ENCODE measurements at places on chromosomes 2 and 18.
A peak's percentile ranks its signal among the peaks of the same experiment; 100 is the strongest.

GRCh38 chr2:238104691-238105371, 4.7 kb downstream of the ESPNL start:
- peak; percentile 0 for DNase-seq
- no peak overlapping the region for H3K4me3 ChIP-seq
- H3K27ac ChIP-seq = no peak overlapping the region
- peaks cover 2% of the 10 kb centered on the region for H3K4me1 ChIP-seq
- no peaks in the 10 kb centered on the region for H3K27me3 ChIP-seq

GRCh38 chr2:152126664-152127063, 27.8 kb upstream of the CACNB4 start:
- H3K4me1 ChIP-seq = no peaks in the 10 kb centered on the region
- H3K4me3 ChIP-seq = no peak overlapping the region
- H3K27me3 ChIP-seq = no peaks in the 10 kb centered on the region
- peak; percentile 20 for DNase-seq
- no peak overlapping the region for H3K27ac ChIP-seq

GRCh38 chr2:146786396-146786795, 1058.4 kb upstream of the ACVR2A start:
- no peaks in the 10 kb centered on the region for H3K36me3 ChIP-seq
- DNase-seq = no peak
- H3K4me3 ChIP-seq = no peak overlapping the region
- H3K4me1 ChIP-seq = no peaks in the 10 kb centered on the region
- no peaks in the 10 kb centered on the region for H3K27me3 ChIP-seq

DNA sequence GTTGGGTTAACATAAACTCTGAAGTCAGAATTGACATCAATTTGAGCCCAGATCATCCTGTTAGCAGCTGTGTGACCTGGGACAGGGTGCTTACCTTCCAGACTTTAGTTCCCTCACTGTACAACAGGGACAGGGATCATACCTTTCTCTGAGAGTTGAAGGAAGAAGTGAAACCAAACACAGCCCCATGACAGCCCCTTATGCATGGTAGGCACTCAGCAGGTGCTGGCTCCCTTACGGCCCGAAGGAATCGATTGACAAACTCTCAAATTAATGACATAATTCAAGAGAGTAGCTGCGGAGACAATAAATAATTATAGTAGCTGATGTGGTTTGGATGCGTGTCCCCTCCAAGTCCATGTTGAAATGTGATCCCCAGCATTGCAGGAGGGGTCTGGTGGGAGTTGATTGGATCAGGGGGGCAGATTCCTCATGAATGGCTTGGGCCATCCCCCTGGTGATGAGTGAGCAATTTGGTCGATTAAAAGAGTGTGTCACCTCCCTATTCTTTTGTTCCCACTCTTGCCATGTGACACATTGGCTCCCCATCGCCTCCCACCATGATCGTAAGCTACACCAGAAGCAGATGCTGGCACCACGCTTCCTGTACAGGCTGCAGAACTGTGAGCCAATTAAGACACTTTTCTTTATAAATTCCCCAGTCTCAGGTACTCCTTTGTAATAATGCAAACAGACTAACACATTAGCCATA, 72.4 kb downstream of the ODC1 start:
- peaks cover 15% of the 10 kb centered on the region for H3K36me3 ChIP-seq
- peak; percentile 60 for DNase-seq
- peaks cover 76% of the 10 kb centered on the region for H3K4me1 ChIP-seq
- peak overlapping the region; percentile 52 for H3K27ac ChIP-seq
- H3K27me3 ChIP-seq = no peaks in the 10 kb centered on the region

GRCh38 chr2:190980630-190981209, 33.3 kb downstream of the STAT1 start:
- no peak for DNase-seq
- no peak overlapping the region for H3K4me3 ChIP-seq
- peaks cover 93% of the 10 kb centered on the region for H3K36me3 ChIP-seq
- H3K4me1 ChIP-seq = peaks cover 70% of the 10 kb centered on the region
- H3K27me3 ChIP-seq = no peaks in the 10 kb centered on the region

DNA sequence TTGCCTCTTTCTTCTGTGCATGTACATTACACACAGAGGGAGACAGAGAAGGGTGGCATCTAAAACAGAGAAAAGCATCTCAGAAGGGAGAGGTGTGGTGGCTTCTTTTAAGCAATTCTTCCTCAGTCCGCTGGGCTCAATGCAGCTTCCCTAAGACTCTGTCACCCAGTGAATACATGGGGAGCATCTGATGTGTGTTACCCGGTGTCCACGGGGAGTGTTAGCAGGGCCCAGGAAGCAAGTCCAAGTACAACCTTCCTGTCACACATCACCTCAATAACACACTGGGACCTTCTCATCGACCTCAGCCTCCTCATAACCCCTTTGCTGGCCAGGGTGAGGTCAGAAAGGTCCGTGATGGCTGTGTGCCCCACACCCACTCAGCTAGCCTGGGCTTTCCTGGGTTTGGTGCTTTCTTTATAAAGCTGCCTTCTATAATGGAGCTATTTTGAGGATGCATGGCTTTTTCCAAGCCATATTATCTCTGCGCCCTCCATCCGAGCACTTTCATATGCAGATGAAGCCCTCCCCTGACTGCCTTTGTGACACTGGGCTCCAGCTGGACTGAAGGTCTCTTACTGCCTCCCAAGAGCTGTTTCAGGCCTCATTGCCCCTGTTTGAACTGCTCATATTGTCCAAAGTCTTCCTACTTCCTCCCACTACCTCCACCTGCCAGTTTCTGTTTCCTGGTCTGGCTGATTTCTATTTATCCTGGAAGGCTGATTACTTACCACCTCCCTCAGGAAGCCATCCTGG, 21.4 kb downstream of the TNFRSF11A start:
- no peak for DNase-seq
- no peak overlapping the region for H3K27ac ChIP-seq
- H3K4me1 ChIP-seq = no peaks in the 10 kb centered on the region
- H3K4me3 ChIP-seq = no peak overlapping the region
- peaks cover 10% of the 10 kb centered on the region for H3K27me3 ChIP-seq

DNA sequence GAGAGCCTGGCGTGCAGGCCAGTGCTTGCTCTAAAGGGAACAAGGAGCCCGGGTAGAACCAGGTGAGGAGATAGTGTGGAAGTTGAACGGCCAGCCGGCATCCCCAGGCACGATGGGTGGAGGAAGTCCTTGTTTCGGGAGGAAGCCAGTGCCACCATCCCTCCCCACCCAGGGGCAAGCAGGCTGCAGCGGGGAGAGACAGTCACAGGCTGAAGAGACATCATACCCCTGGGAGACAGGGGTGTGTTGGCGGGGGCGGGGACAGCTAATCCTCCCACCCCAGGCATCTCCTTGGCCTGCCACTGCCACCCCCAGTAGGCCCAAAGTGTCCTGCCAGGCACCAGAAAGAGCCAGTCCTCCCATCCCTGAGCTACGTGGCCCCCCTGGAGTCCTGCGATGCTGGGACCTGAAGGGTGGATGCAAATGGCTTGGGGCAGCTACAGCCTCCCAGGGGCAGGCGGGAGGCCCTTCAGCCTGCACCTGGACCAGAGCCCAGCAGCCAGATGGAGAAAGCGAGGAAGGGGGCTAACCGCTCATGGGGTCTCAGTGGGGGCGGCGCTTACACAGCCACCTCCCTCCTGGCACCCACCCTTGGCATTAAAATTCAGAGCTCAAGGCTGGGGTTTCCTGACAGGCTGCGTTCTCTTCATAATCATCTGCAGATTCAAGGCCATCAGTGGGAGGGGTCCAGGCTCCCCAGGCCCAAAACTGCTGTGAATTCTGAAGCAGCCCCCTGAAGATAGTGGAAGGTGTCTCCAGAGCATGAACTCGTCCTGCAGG, 14.8 kb upstream of the GPR55 start:
- no peak overlapping the region for H3K27ac ChIP-seq
- peaks cover 15% of the 10 kb centered on the region for H3K36me3 ChIP-seq
- DNase-seq = no peak
- H3K4me1 ChIP-seq = peaks cover 19% of the 10 kb centered on the region

GRCh38 chr18:79438898-79439627, 43.3 kb downstream of the NFATC1 start:
- H3K4me3 ChIP-seq = no peak overlapping the region
- peaks cover 52% of the 10 kb centered on the region for H3K36me3 ChIP-seq
- H3K27ac ChIP-seq = no peak overlapping the region
- peak; percentile 43 for DNase-seq

Data from activated CD8-positive, alpha-beta T cell treated with anti-CD3 and anti-CD28 coated beads for 36 hours (primary cell).